Activated CD4-positive, alpha-beta T cell treated with anti-CD3 and anti-CD28 coated beads for 1 hour (primary cell): ENCODE measurements at places on chromosomes 6 and 20.

GRCh38 chr6:126113261-126113660 lies 126.9 kb downstream of the TRMT11 start:
- DNase-seq = no peak

DNA sequence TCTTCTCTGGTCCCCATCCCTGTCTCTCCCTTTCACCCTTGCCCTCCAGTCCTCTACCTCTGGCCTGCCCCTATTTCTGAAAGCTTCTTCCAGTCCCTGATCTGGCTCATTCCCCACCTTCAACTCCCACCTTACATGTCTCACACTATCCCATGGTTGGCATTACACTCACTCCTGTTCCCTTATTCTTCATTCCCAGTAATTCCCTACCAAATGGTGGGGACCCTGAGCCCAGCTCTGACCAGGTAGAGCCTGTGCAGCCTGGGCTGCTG lies 6.4 kb downstream of the TP53INP2 start:
- DNase-seq = no peak

DNA sequence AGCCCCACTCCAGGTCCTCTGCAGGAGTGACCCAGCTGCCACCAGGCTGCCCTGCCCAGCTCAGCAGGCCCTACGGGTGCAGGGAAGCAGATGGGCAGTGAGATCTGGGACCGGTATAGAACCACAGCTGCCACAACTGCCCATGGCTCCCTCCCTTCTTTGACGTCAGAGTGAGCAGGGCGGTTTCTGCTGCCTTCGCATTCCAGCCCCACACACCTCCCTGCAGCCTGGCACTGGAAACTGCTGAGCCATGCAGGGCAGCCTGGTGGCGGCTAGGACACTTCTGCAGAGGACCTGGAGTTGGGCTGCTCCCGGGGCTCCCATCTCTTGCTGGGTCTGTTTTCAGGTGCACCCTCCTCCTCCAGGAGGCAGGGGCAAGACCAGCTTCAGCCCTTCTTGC lies 101.6 kb upstream of the CD93 start:
- DNase-seq = no peak

- no peak for DNase-seq
Measured at GRCh38 chr6:144365271-144365670, 80.1 kb downstream of the UTRN start.

DNA sequence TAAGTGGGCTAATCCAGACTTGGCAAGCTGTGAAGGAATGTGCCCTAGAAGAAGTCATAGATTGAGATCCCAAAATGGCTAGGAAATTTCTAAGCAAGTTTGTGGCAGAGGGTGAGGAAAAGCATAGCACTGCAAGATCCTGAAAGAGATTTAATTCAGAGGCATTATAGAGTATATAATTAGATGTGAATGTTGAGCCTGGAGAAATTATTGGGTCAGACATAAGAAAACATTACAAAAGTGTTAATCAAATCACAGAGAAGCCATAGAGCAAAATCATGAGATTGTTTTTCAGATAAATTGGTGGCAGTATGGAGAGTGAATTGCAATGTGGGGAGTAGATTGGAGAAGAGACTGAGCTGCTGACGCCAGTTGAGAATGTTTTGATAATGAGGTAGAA lies 90.0 kb downstream of the CD2AP start:
- DNase-seq = no peak

DNA sequence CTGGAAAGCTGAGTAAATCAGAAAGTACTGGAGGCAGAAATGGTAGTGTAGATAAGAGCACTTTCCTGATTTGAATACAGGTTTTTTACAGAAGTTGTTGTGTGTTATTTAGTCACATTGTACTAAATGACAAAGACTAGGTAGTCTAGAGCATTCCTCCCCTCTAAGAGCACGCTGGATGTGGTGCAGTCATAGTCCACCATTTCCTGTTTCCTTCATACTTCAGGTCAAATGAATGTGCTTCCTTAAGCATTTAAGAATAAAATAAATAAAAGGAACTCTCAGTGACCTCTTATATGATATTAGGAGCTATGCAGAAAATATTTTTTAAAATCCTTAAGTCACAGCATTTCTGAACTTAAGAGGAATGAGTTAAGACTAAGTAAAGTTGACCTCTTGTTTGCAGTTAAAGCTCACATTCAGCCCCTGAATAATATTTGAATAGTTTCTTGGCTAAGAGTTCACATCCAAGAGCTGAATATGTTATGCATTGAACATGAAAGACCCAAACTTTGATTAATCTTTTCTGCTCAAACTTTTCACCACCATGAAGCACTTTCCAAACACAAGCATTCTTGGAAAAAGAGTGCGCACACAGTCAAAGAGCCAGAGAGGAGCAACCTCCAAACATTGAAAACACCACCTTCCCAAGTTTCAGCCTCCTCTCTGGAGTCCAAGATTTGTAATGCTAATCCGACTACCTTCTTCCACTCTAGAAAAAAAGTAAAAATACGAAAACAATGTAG lies 53.4 kb upstream of the TMEM30A start:
- no peak for DNase-seq

DNA sequence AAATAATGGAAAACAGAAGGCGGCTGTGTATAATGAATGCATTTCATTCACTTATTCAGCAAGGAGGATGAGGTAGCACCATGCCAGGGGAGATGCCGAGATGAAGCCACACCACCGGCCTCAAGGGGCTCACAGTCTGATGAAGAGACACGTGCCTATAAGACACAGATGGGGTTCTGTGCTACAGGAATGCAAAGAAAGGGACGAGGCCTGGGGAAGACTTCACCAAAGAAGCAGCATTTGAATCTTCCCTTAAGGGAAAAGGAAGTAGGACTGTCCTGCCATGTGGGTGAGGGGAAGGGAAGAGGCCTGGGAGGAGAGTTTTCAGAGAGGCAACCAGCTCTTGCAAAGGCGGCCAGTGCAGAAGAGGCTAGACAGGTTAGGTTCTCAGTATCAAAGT lies 98.9 kb downstream of the PSMG4 start:
- DNase-seq = no peak

DNA sequence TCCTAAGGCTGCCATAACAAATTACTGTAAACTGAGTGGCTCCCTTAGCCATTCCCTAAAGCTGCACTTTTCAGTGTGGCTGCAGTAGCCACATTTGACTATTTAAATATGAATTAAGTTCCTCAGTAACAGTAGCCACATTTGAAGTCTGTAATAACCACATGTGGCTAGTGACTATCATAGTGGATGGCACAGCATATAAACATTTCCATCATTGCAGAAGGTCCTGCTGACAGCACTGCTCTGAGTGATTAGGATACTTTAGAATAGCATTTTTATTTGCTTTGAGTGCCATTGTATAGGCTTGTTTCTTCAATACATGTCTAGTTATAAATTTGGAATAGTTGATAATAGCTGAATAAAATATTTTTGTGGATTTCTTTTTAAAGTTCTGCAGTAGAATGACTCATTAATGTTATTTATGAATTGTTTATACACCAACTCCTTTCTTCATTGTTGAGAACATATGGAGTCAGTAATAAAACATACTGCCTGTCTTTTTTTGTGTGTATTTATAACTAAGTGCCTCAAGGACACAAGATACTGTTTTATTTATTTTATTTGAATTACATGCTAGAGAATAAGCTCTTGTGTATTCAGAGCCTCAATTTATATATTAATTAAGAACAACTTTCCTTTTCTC lies 217.2 kb downstream of the CDKAL1 start:
- no peak for DNase-seq

DNA sequence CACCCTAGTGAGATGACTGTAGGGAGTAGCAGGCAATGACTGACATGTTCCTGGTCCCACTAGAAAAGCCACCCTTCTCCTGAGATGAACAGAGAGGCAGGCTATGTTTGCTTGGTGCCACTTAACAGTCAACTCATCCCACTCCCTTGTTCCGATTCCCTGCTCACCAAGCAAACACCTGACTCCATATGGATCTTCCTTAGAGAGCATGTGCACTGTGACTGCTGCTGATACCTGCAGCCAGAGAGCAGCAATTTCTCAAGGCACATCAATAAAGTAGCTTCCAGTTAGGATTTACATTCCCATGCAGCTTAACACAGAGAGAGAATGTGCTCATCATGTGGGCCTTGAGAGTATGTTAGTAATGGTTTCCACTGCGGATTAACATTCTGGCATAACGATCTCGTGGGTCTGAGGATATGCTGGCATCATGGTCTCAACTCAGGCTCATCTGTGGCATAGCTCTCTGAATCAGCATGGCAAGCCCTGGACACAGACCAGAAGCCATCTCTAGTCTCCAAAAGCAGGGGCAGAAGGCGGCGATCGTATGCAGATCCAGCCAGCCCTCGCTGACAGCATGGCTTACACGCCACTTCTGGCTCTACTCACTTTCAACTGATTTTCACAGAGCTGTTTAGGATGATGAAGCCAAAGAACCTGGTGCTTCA lies 43.9 kb downstream of the ATXN1 start:
- no peak for DNase-seq

DNA sequence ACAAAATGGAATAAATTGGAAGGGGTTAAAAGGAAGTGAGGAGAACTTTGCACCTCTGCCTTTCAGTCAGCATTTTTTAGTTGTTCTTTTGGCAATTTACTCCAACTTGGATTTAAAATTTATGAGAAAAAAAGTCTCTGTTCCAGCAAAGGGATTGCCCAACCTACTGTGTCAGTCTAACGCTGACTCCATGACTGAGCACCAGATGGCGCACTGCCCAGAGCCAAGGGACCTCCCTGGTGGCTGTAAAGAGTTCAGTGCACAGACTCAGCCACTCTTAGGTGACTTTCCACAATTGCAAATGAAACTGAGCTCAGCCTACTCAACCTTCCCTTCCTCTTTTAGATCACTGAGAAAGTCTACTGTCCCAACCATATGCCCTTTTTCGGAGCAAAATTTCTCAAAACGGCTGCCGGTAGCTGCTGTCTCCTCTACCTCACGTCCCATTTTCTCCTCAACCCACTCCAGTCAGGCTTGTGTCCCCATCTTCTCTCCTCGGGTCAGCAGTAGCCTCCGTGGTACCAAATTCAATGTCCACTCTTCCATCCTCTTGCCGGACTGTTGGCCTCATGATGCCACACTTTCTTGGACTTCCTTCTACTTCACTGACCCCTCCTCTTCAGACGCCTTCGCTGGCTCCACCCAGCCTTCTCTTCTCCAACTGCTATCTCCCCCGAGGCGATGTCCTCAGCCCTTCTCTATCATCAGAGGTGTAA lies 38.7 kb downstream of the GSTA2 start:
- peak; percentile 18 for DNase-seq

DNA sequence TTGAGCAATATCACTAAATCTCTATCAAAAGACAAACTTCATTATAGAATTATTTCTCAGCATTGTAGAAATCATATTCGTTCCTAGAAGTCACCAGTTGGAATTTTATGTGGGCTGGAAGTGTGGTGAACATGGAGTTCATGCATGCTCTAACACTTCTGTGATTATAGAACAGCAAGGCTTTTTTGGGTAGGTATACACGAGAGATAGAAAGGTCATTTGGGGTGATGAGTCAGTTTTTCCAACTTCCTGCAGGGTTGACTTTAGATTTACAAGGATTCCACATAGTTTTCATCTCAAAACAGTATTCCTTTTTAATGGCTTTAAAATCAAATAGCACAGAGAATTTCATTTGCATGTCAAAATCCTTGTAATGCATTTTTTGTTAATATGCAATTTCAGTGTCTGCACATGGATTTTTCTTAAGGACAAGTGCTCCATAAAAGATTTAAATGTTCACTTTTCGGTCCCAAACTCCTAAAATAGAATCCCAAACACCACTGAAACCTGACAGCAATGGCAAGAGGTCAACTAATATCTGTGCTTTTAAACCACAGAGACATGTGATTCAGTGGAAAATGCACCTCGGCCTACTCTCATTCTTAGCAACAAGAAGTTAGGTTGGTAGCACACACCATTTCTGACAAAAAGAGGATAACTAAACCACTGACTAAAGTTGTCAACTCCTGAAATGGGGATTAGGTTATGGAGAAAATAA lies 211.0 kb downstream of the MOXD1 start:
- no peak for DNase-seq

GRCh38 chr6:143525356-143525755 lies 13.8 kb upstream of the FUCA2 start:
- DNase-seq = no peak

- no peak for DNase-seq
Measured at GRCh38 chr6:64694356-64694755, 1012.7 kb downstream of the EYS start.

DNA sequence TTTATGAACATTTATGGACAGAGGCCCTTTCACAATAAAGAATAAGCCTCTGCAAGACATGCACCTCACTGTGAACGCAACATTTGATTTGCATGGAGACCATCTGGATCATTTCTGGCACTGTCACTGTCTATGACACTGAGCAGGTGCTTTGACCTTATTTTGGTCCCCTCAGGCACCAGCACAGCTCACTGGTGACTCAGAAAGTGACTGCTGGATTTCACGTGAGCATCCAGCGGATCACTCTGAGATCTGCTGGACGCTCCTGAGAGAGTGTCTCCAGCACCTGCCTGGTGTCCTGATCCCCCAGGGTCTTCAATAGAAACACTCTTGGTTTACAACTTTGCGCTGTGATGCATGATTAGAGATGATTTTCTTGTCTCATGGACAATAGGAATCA lies 375.7 kb downstream of the TENT5A start:
- DNase-seq = no peak

GRCh38 chr6:17851720-17852161 lies 135.7 kb downstream of the KIF13A start:
- DNase-seq = no peak

GRCh38 chr6:5457983-5458683 lies 196.8 kb downstream of the FARS2 start:
- DNase-seq = no peak

- DNase-seq = no peak
Measured at GRCh38 chr6:94130478-94130877, 711.1 kb upstream of the EPHA7 start.

GRCh38 chr6:99183066-99183465 lies 166.4 kb downstream of the FAXC start:
- DNase-seq = no peak

DNA sequence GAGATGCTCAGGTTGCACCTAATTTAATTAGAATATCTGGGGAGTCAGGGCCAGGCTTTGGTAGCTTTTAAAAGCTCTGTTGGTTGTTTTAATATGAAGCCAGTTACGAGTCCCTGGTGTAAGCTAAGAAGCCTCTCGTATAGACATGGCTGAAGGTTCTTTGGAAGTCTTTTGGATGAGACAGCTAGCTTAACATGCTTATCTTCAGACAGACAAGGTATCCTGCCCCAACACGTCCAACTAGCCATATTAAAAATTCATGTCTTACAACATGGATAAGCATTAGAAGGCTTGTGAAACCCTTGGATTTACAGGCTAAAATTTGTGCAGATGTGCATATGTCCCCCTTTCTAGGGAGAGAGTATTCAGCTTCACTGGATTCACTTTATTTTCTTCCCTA lies 105.7 kb upstream of the KCNK16 start:
- DNase-seq = no peak

DNA sequence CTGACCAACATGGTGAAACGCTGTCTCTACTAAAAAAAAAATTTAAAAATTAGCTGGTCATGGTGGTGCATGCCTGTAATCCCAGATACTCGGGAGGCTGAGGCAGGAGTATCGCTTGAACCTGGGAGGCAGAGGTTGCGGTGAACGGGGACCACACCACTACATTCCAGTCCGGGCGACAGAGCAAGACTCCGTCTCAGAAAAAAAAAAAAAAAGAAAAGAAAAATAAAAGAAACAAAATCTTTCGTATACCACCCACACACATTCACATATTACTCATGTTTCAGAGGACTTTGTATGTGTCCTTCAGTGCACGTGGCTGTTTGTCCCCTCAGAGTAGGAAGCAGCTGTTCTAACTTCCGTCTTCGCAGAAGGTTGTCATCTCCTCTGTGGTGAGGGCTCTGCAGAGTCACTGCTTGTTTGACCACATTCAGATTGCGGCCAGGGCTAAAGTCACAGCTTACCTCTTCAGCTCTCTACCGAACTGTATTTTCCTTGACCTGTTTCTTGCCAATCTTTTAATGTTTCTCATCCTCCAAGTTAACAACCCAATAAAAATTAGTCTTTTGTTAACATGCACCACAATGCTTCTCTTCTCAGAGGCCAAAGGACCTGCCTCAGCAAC lies 36.6 kb upstream of the HIVEP1 start:
- DNase-seq = no peak
